Lung (tissue), 17 donors: ENCODE measurements at places on chromosomes 2 and 18. TPM values are rescaled to one million over a fixed set of nuclear protein-coding genes. Genes with fewer than 3 reads are reported as not detected.
A peak's percentile ranks its signal among the peaks of the same experiment; 100 is the strongest.

DNA sequence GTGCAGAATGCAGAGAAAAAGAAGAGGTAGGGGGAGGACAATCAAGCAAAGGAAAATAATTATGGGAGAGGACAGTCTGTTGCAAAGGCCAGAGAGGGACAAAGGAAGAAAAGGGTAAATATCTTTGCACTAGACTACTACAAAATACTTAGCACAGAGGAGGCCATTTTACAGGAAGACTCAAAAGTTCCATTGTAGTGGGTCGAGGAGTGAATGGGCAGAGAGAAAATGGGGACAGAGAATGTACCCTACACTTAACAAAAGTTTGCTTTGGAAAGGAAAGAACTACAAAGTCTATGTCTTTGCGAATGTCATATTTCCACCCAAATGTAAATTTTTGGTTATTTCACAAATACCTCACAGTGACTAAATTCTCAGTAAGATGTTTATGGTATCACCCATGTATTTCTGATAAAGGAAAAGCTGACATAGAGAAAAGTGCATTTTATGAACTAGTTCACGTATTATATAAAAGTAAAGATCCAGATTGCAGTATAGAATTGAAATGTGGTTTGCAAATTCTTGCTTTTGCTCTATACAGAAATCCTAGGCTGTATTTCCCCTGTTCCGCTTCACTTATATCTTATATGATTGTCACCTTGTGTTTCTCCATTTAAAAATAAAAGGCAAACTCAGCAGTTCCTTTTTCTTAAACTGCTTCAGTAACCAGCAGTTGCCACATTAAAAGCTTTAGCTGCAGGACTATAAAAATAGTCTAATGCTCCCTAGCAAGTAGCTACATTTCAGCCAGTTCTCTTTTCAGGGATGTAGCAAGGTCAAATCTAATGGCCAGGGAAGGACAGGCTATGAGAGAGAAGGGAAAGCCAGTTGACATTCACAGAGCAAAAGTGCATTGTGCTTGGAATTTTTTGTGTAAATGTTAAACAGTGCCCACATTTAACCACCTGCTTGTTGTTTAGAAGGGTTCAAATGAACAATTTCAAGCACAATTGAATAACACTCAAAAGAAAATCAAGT lies 79.7 kb upstream of the CYTIP start:
- no peak for DNase-seq
- no peaks in the 10 kb centered on the region for H3K36me3 ChIP-seq
- no peaks in the 10 kb centered on the region for H3K4me1 ChIP-seq
- H3K4me3 ChIP-seq: no peak overlapping the region
- no peak overlapping the region for H3K27ac ChIP-seq

DNA sequence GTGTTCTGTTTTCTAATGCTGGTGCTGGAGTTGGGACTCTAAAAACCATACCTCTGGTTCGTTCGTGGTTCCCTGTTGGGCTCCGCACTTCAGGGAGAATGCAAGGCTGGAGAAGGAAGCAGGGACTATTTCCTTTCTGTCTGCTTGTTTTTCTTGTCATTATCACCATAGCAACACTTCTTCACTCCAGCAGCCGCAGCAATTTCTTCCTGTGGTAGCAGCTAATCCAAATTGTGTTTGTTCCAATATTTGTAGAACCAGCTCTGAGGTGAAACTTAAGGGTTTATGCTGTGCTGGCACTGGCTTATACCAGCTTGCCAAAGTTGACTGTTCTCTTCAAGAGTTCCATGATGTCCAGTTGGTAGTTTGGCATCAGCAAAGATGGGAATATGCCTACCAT lies 301.4 kb upstream of the SYT4 start:
- no peaks in the 10 kb centered on the region for H3K36me3 ChIP-seq
- no peaks in the 10 kb centered on the region for H3K27me3 ChIP-seq
- no peaks in the 10 kb centered on the region for H3K4me1 ChIP-seq

Gene EGR4
- not detected for total RNA-seq

GRCh38 chr2:61116302-61116701 lies 45.7 kb upstream of the C2orf74 start:
- no peak overlapping the region for H3K4me3 ChIP-seq
- H3K27me3 ChIP-seq: no peaks in the 10 kb centered on the region
- H3K36me3 ChIP-seq: peaks cover 22% of the 10 kb centered on the region

GRCh38 chr18:37640504-37640903 lies 74.9 kb upstream of the CELF4 start:
- H3K36me3 ChIP-seq: no peaks in the 10 kb centered on the region
- no peak overlapping the region for H3K4me3 ChIP-seq
- no peaks in the 10 kb centered on the region for H3K4me1 ChIP-seq
- H3K27ac ChIP-seq: no peak overlapping the region
- no peak for DNase-seq
- H3K27me3 ChIP-seq: no peaks in the 10 kb centered on the region

Gene KCNS3
- 45.9 TPM for total RNA-seq

GRCh38 chr2:66445925-66446871 lies 11.3 kb downstream of the MEIS1 start:
- H3K4me1 ChIP-seq: peaks cover 70% of the 10 kb centered on the region
- peak; percentile 77 for DNase-seq
- no peaks in the 10 kb centered on the region for H3K27me3 ChIP-seq
- peak overlapping the region; percentile 97 for H3K27ac ChIP-seq
- peaks cover 2% of the 10 kb centered on the region for H3K36me3 ChIP-seq
- peak overlapping the region; percentile 46 for H3K4me3 ChIP-seq

GRCh38 chr2:214560618-214561190 lies 149.8 kb downstream of the VWC2L start:
- no peak for DNase-seq
- H3K4me1 ChIP-seq: no peaks in the 10 kb centered on the region
- no peak overlapping the region for H3K4me3 ChIP-seq
- H3K27ac ChIP-seq: no peak overlapping the region
- no peaks in the 10 kb centered on the region for H3K27me3 ChIP-seq

Gene IL36RN
- 0.09 TPM for total RNA-seq

GRCh38 chr2:197786010-197786877 lies 1.1 kb upstream of the BOLL start:
- H3K4me1 ChIP-seq: peaks cover 11% of the 10 kb centered on the region
- no peak overlapping the region for H3K4me3 ChIP-seq
- peak; percentile 25 for DNase-seq

Gene CENPA
- 0.71 TPM for total RNA-seq

- H3K4me3 ChIP-seq: no peak overlapping the region
- no peaks in the 10 kb centered on the region for H3K27me3 ChIP-seq
- no peak for DNase-seq
Observed at GRCh38 chr18:22831441-22831904, 101.7 kb upstream of the RBBP8 start.

Gene HOXD4
- 0.74 TPM for total RNA-seq

DNA sequence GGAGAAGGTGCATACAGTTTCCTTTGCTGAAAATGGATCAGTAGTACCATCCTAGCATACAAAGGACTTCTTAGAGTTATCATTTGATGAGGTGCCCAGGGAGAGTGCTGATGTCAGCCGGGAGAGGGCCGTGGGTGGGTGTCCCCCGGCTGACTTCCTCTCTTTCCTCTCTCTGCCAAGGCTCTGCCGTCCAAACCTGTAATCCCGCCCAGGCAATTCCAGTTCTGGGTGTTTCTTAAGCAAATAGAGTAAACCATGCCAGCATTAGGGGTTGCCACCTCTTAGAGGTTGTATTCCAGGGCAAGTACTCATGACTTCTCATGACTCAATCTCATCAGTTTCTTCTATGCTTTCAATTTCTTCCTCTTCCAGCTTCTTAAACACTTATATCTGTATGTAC lies 117.2 kb downstream of the GATA6 start:
- H3K36me3 ChIP-seq: no peaks in the 10 kb centered on the region
- no peak for DNase-seq
- H3K27me3 ChIP-seq: no peaks in the 10 kb centered on the region

Gene IL36B
- not detected for total RNA-seq

GRCh38 chr2:201777043-201777442 lies 3.7 kb downstream of the ALS2 start:
- DNase-seq: no peak
- no peak overlapping the region for H3K27ac ChIP-seq
- peaks cover 8% of the 10 kb centered on the region for H3K4me1 ChIP-seq
- H3K36me3 ChIP-seq: no peaks in the 10 kb centered on the region

Gene RAB6C
- not detected for total RNA-seq

- H3K36me3 ChIP-seq: no peaks in the 10 kb centered on the region
- DNase-seq: no peak
- H3K27me3 ChIP-seq: no peaks in the 10 kb centered on the region
- H3K4me3 ChIP-seq: no peak overlapping the region
- no peaks in the 10 kb centered on the region for H3K4me1 ChIP-seq
Observed at GRCh38 chr2:48274040-48274439, 255.9 kb upstream of the STON1 start.

Gene TNS1
- total RNA-seq: 377 TPM

DNA sequence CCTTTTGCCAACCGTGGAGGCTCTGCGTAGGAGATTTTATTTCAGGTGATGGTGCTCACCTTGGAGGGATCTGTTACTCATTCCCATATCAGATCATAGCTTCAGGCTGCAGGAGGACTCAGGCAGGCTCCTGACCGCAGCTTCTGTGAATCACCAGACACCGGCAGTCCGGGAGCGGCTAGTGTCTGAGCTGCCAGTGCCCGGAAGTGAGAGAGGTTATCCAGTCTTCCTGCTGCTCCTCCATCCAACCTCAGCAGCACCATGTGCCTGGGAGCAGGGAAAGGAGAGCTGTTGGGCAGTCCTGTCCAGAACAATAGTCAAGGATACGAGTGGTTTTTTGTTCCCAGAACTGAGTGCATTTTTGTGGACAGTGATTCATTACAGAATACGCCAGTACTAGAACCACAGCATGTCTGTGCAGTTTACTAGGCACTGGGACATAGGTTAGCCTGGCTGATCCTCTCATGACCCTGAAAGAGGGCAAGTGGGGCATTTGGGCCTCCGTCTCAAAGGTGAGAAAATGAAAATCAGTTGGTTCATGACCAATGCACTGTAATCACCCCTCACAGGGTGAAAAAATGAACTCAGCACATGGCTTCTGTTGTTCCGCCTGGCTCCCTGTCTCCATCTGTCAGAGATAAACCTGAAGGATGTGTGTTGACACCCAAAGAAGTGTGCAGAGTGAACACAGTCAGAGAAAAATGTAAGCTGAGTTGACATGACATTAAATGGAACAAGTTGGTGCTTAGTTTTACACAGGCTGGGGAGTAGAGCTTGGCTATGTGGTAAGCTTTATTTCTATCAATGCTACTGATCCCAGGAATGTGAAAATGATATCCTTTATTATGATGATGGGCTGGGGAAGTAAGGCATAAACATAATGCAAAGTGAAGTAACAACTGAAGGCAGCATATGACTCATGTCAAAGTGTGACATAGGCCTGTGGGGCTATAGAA lies 12.2 kb downstream of the FHOD3 start:
- no peaks in the 10 kb centered on the region for H3K36me3 ChIP-seq
- H3K4me3 ChIP-seq: no peak overlapping the region
- H3K27ac ChIP-seq: peak overlapping the region; percentile 68

DNA sequence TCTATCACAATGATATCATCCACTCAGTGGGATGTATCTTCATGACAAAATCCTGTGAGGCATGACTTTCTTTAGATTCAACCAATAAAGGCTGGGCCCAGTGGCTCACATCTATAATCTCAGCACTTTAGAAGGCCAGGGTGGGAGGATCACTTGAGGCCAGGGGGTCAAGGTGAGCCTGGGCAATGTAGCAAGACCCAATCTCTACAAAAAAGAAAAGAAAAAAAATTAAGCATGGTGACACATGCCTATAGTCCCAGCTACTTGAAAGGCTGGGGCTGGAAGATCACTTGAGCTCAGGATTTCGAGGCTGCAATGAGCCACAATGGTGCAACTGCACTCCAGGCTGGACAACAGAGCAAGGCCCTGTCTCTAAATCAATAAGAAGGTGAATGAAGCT lies 68.0 kb downstream of the PLB1 start:
- no peak overlapping the region for H3K4me3 ChIP-seq
- no peak for DNase-seq
- H3K27me3 ChIP-seq: no peaks in the 10 kb centered on the region
- no peak overlapping the region for H3K27ac ChIP-seq
- peaks cover 8% of the 10 kb centered on the region for H3K4me1 ChIP-seq

- H3K36me3 ChIP-seq: no peaks in the 10 kb centered on the region
- H3K4me3 ChIP-seq: no peak overlapping the region
- no peak for DNase-seq
- no peak overlapping the region for H3K27ac ChIP-seq
Observed at GRCh38 chr2:50765146-50765545, 266.8 kb downstream of the NRXN1 start.

DNA sequence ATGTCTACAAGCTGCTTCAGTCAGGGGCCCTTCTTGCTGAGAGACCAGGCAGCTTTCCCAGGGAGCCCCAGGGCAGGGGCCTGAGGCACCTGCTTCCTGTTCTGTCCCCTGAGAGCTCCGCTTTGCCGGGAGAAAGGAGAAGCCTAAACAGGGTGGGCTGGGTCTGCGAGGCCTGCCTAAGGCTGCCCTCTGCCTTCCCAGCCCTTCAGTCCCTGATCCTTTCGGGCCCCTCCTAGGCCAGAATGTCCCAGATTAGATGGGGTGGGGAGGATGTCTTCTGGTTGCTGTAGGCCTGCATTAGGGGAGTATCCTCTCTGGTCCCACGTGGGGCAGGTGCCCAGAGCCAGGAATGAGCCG lies 72.4 kb downstream of the TGOLN2 start:
- no peak overlapping the region for H3K27ac ChIP-seq
- DNase-seq: no peak
- no peaks in the 10 kb centered on the region for H3K27me3 ChIP-seq

DNA sequence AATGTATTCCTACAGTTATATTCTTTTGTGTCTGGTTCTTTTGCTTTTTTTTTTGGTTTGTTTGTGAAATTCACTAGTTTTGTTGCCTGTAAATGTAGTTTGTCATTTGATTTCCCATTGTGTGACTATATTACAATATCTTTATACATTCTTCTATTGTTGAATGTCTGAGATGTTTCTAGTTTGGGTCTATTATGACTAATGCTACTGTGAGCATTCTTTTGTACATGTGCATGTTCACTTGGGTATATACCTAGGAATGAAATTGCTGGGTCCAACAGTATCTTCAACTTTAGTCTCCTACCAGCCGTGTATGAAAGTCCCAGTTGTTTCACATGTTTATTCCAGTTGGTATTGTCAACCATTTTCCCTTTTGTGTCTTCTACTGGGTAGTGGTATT lies 112.7 kb upstream of the RBMS1 start:
- no peaks in the 10 kb centered on the region for H3K36me3 ChIP-seq
- DNase-seq: no peak
- H3K27me3 ChIP-seq: no peaks in the 10 kb centered on the region
- no peak overlapping the region for H3K4me3 ChIP-seq

DNA sequence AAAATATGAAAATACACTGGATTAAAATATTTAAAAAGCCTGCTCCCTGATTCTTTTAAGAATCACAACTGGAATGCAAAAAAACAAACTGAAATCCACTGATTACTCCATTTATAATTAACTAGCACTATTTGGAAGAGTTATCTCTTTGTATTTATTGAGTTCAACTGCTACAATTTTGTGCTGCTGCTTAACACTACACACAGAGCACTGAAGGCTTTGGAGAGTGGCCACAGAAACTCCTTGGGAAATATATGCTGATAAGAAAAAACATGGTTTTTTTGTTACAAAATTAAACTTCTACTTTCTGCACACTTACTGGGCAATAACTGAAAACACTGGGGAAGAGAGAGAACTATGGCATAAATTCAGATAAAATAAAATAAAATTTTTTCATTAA lies 19.8 kb upstream of the BZW1 start:
- no peak overlapping the region for H3K4me3 ChIP-seq
- no peaks in the 10 kb centered on the region for H3K27me3 ChIP-seq
- H3K36me3 ChIP-seq: no peaks in the 10 kb centered on the region
- no peak overlapping the region for H3K27ac ChIP-seq

Gene TUBA3E
- not detected for total RNA-seq

Gene AP1S3
- 14.2 TPM for total RNA-seq

- H3K36me3 ChIP-seq: no peaks in the 10 kb centered on the region
- no peak overlapping the region for H3K4me3 ChIP-seq
- no peaks in the 10 kb centered on the region for H3K27me3 ChIP-seq
- no peak overlapping the region for H3K27ac ChIP-seq
- DNase-seq: no peak
- H3K4me1 ChIP-seq: no peaks in the 10 kb centered on the region
Observed at GRCh38 chr2:23375448-23375847, 9.5 kb upstream of the KLHL29 start.
